ENCODE measurements at places on chromosomes 1 and 21.

GRCh38 chr1:185038813-185039376, 6.5 kb upstream of the RNF2 start:
- DNase-seq, result no peak

- DNase-seq, result no peak
Observed at GRCh38 chr1:224069138-224069537, 44.8 kb upstream of the FBXO28 start.

DNA sequence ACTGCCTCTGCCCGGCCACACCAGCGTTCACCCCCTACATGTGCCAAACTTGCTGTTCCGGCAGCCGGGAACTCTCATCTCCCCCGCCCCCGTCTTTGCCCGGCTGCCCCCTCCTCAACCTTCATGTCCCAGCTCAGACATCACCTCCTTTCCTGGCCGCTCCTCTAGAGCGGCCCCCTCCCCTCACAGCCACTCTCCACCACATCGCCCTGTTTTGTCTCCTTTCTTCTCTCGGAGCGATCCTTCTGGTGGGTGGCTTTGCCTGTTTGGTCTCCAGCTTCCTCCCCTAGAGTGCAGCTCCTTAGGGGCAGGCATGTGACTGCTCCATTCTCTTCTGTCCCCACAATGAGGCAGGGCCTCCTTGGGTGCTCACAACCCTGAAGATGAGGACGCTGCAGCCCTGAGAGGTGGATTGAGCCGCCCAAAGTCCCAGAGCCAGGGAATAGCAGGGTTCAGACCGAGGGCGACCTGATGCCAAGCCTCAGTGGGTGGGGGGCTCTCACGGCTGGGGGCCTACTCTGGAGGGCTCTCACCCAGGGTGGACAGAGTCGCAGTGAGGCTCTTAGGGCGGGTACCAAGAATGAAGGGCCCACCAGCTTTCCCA, 44.9 kb upstream of the ECE1 start:
- no peak for DNase-seq

DNA sequence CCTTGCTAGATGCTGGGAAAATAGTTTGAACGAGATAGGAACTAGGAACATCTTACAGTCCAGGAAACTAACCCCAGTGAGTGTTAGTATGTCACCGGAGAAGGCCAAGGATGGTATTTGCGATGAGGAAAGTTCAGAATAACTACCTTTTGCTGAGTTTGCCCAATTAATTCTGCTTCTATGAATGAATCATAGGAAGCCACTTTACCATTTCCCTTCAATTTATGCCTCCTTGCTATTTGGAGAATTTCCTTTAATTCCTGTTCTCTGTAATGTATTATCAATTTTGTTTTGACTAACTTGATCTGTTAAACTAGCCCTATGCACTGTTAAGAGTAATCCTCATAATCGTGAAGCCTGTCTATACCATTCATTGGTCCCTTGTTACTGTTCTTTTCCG, 40.7 kb upstream of the HLX start:
- DNase-seq, result no peak

DNA sequence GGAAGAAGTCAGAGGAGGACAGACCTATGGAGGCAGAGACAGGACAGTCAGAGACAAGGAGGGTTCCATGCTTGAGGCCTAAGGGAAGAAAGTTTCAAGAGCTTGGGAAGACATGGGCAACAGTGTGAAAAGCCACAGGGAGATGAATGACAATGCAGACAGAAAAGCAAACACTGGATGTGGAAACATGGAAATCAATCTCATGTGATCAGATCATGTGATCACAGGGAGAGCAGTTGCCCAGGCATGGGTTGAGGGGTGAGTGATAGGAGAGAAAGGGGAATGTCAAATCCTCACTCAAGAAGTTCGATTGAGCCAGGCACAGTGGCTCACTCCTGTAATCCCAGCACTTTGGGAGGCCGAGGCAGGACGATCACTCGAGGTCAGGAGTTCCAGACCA, 17.2 kb downstream of the PTAFR start:
- DNase-seq, result no peak

DNA sequence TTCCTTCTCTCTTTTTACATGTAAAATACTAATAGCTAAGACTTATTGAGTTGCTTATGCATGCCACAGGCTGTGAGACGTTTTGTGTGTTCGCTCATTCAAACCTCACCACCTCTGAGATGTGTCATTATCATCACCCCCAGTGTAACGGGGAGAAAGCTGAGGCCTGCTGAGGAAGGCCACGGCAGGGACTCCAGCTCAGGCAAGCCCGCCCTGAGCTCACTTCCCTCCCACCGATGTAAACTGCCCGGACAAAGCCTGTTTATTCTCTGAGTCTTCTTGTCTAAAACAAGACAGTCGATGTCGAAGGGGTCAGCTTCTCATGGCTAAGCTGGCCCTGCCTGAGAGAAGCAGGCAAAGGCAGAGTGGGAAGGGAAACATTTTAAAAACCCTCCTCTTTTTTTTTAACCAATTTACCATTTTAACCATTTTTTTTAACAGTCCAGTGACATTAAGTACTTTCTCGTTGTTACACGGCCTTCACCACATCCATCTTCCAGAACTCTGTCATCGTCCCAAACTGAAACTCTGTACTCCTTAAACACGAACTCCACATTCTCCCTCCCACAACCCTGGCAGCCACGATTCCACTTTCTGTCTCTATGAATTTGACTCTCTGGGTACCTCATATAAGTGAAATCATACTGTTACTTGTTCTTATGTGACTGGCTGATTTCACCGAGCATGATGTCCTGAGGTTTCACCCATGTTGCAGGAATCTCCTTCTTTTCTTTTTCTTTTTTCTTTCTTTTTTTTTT, 204.8 kb upstream of the GALNT2 start:
- no peak for DNase-seq

DNA sequence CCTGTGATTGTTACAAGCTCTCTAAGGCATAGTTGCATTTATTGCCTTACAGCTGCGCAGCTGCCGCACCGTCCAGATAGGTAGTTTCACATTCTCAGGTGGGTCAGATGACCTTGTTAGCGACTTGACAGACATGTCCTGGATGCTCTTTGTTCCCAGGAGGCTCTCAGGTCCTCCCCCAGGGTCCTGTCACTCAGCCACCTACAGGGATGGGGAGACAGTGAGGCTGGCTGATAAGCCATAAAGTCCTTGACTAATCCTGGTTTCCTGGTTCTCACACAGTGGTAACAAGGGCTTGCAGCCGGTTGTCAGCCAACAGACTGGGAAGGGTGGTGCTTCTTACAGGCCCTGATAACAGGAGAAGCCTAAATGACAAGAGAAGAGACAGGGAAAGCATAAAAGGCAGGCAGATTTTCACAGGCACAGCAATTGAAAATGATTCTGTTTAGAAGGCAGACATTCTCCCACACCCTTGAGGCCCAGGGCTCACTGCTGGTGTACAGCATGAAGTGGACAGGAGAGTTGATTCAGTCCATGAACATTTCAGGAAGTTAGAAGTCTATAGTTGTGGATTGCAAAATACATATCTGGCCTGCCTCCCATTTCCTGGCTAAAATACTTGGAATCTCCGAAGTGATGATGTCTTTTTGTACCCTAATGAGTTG, 2.9 kb downstream of the ARF1 start:
- no peak for DNase-seq

- DNase-seq, result no peak
Observed at GRCh38 chr1:31482482-31483011, 69.5 kb downstream of the SERINC2 start.

DNA sequence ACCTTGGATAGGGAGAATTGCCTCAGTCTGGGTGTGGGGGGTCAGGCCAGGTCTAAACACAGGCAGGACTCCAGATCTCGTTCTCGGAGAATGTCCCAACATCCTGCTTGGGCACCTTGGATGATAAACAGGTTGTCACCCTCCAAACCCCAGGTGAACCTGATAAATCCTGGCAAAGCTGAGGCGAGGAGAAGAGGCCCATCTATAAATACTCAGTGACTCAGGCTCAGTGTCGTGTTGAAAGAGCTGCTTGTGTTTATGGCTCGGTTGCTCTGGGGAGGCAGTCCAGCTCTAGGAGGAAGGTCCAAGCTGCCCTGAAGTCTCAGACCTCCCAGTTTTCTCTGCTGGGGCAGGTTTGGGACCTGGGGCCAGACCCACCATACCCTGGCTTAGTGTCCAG, 15.8 kb upstream of the TRIM63 start:
- no peak for DNase-seq

DNA sequence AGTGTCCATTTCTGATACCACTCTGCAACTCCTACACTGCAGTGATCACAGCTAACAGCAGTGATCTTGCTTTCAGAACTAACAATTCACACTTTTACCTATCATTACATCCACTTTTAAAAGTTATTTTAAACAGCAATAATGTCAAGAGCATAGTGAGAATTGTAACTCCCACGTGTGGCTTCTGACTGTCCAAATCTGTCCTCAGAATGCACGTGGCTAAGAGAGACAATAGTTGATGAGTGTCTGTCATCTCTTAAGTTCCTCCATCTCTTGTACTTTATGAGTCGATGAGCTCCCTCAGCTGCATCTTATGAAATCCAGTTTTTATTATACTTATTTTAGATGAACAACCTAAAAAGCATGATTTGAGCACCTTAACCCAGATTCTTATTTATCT, 16.5 kb upstream of the CFHR5 start:
- no peak for DNase-seq

DNA sequence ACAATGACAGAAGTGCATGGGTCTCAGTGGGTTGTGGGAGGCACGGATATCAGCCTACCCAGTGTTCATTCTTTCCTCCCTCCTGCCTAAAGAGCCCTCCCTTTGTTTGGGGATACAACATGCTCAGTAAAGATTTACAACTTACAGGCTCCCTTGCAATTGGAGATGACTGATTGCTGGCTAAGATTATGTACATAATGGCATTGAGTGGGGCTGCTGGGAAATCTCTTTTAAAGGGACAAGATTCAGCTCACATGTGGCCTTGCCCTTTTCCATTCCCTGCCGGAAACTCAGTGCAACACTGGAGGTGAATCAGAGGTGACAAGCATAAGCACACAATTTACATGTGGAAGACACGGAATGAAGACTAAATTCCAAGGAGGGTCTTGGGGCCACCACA, 83.7 kb upstream of the CHRM3 start:
- no peak for DNase-seq

DNA sequence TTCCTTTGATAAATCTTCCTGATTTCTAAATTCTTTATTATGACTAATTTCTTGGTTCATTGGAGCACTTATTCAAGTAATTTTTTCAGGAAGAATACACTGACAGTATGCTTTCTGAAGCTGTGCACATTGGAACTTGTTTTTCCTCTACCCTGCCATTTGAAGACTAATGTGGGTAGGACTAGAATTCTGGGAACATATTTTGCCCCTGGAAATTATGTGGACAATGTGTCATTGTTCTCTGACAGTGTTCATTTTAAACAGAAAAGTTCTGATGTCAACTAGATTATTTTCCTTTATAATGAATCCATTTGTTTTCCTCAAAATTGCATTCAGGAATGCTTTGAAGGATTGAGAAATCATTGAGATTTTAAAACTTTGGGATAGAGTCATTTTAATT, 34.8 kb upstream of the ST6GALNAC5 start:
- DNase-seq, result no peak

DNA sequence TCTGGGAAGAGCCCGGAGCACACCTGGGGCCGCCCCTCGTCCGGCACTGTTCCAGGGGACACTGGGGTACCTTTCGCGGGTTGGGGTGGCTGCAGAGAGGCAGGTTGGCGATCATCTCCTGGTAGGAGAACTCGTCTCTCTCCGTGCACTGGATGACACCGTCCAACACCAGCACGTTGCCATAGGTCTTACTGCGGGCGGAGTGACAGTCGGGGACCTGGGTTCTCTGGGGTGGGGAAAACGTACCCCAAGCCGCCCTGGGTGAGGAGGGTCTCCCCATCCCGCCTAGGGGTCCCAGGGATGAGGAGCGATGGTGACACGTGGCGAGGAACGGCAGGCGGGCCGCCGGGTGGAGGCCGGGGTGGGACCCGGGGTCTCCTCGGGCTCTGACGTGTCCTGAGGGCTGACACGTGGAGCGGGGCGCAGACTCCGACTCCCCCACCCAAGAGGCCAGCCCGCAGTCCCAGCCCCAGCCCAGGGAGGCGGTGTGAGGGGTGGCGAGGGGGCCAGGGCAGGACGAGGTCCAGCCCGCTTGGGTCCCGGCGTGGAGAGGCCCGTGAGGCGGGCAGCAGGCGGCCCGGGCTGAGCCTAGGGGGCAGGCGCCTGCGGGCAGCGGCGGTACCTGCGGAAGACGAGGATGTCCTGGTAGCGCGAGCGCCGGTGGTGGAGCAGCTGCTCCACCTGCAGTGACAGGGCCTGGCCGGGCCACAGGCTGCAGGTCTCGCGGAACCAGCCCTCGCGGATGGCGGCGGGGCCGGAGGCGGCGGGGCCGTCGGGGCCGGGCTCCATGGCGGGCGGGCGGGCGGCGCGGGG, 457 bp downstream of the SRM start:
- peak; percentile 61 for DNase-seq

GRCh38 chr1:4177425-4178150, 277.5 kb upstream of the C1orf174 start:
- no peak for DNase-seq

DNA sequence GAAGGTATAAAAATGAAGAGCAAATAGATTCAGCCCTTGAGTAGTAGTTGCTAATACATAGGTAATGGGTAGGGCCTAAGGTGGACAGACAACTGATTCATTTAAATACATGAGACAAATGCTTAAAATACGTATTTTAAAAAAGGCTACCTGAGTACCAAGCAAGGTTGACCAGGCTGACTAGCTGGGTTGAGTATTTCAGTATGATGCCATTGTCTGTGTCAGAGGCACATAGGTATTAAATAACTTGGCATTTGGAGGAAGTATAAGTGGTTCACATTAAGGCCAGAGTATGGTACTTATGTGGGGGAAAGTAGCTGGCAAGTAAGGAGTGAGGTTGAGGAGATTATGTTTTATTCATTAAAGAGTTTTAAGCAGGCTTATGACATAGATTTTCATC, 19.4 kb downstream of the NEK7 start:
- no peak for DNase-seq

DNA sequence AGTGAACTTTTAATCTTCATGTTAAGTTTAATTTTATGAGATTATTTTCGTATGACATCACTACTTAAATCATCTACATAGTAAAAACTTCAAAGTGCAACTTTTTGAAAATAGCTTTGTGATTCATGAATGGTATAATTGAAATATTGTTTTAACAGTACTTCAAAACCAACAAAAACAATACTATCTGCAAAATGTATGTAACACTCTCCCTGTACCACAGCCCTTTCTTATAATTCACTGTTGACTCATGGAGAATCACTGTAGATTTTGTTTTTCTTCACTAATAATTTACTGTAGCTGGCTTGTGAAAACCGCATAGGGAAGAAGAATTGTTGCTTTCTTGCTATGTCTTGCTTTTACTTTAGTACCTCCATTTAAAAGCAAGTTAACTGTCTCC, 301.4 kb upstream of the ADAMTS5 start:
- DNase-seq, result no peak

DNA sequence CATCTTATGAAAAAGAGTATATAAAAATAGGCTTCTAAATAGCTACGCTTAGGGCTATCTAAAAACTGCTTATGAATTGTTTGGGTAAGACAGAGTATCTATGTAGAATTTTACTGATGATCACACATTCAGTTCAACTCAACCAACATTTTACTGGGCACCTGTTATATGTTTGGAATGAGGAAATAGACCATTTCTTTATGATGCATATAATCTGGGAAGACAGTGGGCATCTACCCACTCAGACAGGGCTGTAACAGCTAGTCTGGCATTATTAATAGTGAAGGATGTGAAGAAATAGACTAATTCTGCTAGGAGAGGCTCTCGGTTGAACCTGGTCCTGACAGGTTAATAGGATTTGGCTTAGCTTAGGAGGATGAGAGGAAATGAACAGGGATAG, 56.9 kb downstream of the TIAM1 start:
- DNase-seq, result no peak

- no peak for DNase-seq
Observed at GRCh38 chr1:8238141-8239038, 79.5 kb upstream of the SLC45A1 start.

Data from NCI-H1105 treated with DMSO at 0.1 percent for 48 hours (cell line).